Dermis microvascular lymphatic vessel endothelial cell (primary cell): ENCODE measurements at places on chromosomes 2 and 18. TPM values are rescaled to one million over a fixed set of nuclear protein-coding genes. Genes with fewer than 3 reads are reported as not detected.

DNA sequence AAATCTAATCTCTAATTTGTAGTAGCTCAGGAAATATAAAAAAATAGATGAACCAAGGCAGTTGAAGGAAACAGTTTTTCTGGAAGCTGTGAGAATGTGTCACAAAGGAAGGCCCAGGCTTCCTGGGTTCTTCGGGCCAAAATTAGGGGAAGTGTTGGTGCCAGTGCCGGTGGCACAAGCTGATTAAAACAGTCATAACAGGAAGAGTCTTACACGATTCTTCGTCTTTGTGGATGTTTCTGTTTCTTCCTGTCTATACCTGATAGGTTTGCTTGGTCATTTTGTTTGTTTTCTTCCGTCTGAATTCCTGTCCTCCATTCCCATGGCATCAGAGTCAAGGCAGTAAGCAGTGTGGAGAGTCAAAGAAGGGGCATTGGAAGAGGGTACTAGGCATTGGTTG lies 235.4 kb upstream of the RASGRP3 start:
- no peak for DNase-seq

DNA sequence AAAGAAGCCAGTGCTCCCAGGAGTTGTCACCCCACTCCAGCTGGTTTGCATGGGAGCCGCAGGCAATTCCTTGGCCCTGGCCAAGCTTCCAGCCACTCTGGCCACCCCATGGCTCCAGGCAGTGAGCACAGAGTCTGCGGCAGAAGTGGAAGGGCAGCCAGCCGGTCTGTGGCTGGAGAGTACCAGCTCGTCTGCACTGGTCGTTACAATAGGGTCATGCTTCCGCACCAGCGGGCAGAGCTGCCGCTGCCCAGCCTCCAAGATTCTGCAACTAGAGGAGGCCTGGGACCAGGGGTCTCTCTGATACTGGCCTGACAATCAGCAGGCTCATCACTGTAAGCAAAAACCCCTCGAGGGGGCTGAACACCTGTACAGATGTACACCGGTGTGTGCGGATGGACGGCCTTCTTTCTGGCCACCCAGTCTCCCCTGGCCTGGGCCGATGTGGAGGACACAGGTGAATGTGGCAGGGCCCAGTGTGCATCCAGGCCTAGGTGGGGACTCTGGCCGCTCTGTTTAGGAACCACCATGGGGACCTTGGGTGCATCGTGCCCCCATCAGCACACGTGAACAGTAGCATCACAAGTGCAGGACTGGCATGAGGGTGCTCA lies 51.9 kb upstream of the ODC1 start:
- DNase-seq = no peak

DNA sequence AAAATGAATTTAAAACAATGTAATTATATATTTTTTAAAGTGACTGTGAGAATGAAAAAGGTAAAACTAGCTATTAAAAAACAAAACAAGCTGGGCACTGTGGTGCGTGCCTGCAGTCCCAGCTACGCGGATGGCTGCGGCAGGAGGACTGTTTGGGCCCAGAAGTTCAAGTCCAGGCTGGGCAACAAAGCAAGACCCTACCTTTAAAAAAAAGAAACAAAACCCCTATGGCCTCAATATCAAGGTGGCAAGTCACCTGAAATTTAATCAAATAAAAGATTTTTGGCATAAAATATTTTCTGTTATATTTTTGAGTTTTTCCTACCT lies 46.9 kb upstream of the STRN start:
- no peak for DNase-seq

DNA sequence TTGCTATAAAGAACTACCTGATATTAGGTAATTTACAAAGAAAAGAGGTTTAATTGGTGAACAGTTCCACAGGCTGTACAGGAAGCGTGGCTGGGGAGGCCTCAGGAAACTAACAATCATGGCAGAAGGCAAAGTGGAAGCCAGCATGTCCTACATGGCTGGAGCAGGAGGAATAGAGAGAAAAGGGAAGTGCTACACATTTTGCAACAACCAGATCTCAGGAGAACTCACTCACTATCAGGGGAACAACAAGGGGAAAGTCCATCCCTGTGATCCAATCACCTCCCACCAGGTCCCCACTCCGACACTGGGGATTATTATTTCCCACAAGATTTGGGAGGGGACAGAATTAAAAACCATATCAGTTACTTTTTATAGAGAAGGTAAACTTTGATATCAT lies 273.5 kb upstream of the MMADHC start:
- no peak for DNase-seq

- DNase-seq = no peak
Measured at GRCh38 chr2:70084973-70085710, 2.1 kb upstream of the PCBP1 start.

DNA sequence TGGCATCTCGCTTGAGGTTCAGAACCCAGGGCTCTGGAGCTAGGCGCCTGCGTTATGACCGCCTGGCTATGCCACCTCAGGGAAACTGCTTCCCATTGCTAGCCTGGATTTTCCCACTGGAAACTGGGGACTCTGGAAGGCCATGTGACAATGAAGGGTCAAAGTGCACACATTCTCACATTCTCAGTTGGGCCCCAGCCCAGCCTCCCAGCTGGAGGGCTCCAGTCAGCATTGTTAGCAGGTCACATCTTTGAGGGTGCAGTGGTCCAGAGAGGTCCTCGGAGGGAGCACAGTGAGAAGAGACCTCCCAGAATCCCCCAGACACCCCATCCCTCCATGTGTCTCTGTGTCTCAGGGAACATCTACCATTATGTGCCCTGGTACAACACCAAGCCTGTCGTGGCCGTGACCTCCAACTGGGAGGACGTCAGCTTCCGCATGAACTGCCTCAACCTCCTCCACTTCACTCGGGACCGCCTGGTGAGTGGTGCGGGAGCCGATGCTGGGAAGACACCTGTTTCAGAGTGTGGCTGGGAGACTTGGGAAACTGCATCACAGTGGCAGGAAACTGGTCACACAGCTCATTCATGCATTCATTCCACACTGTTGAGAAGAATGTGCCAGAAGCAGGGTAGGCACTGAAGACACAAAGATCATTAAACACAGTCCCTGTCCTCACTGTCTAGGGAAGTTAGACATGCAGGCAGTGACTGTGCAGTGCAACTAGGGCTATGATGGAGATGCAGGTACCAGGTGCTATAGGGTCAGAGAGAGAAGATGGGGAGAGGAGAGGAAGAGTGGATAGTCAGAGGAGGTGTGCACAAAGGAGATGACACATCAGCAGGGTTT lies 41.6 kb downstream of the FER1L5 start:
- no peak for DNase-seq

DNA sequence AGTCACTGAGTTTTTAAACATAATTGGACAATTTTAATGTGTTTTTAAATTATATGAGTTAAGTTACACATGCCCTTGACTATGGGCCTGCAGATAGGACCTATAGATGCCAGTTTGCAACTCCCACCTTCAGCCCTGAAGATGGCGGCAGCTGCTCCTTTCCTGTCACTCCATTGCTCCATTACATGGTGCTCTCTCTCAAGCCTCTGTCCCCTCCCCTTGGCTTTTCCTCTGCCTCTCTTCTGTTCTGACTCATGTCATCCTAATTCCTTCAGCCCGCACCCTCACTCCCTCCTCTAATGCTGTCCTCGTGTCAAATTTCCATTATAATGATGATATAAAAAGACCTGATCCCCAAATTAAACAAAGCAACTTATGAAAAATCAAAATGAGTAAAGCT lies 133.7 kb upstream of the HNRNPA3 start:
- DNase-seq = no peak

- no peak for DNase-seq
Measured at GRCh38 chr2:25743132-25743830, 69.9 kb upstream of the DTNB start.

GRCh38 chr2:205629091-205629776 lies 53.1 kb upstream of the NRP2 start:
- DNase-seq = no peak

GRCh38 chr2:70646420-70646818 lies 92.8 kb upstream of the TGFA start:
- DNase-seq = no peak

GRCh38 chr2:47899915-47900816 lies 6.1 kb downstream of the FBXO11 start:
- no peak for DNase-seq

GRCh38 chr2:201733544-201733943 lies 35.1 kb upstream of the MPP4 start:
- DNase-seq = no peak

- no peak for DNase-seq
Measured at GRCh38 chr2:102013206-102014040, 21.7 kb downstream of the IL1R2 start.

GRCh38 chr18:5073026-5073944 lies 123.8 kb downstream of the AKAIN1 start:
- DNase-seq = peak; percentile 44

DNA sequence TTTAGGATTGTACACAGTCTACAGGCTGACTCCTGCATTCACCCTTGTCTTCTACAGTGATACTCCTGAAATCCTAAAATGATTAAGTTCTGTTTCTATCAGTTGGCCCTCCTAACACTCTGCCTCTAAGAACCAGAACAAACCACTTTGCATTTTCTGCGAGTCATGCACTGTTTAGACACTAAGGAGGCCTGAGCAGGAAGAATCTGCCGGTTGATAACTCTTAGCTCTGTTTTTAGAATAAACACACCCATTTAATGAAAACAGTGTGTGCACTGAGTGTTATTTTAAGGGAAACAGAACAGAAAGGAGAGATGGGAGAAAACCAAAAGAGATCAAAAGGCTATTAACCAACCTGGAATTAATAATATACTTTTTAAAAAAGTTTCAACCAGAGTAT lies 22.9 kb upstream of the SSB start:
- DNase-seq = no peak

DNA sequence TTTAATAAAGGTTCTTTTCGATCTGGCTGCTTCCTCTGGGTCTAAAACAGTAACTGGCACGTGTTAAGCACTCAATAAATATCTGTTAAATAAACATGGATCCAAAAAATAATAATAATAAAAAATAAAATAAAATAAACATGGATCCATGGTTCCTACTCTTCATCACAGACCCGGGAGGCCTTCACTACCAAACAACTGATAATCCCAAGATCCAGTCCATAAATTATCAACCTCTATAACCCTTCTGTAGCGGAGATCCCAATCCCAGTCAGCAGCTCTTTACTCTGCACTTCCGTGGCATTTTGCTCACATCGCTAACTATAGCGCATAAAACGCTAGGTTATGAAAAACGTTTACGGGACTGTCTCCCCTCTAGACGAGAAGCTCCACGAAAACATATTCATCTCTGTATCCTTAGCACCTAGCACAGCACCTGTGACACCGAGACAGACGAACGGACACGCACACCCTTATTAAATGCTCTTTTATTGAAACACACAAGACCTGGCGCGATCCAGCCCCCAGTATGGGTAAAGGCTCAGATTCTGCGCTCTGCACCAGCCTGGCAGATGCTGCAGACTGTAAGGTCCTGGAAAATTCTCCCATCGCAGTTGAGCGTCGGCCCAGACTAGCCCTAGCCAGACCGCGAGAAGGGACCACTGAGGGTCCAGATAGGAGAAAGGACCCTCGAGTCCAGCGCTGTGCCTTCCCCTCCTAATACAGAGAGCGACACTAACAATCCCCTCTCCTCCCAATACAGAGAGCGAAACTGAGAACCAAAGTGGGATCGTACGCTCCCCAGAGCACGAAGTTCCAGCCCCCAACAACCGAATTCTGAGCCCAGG lies 770 bp downstream of the NBAS start:
- no peak for DNase-seq

DNA sequence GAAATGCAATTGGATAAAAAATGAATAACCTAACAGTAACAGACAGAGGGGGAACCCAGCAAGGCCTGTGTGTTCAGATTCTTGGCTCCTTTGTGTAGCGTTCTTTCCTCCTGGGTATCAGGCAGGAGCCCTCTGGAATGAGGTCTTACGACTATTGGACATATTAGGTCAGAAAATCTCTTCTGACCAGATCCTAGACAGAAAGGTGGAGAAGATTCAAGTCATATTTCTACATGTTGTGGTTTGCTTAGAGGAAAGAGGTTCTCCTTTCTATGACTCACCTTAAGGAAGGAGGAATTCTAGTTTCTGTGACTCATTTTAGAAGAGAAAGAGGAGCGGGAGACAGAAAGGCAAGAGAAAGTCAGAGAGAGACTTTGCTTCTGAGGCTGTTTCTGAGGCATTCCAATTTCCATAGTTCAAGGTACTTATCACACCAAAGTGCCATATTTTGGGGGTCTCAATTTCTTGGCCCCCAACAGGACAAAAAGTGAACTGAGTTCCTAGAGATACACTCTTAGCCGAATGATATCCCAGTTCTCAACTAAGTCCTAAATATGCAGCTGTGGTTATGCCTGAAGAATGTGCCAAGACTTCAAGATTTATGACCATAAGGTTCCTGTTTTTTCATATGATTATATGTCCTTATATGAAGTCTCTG lies 618.6 kb downstream of the ZEB2 start:
- DNase-seq = no peak

DNA sequence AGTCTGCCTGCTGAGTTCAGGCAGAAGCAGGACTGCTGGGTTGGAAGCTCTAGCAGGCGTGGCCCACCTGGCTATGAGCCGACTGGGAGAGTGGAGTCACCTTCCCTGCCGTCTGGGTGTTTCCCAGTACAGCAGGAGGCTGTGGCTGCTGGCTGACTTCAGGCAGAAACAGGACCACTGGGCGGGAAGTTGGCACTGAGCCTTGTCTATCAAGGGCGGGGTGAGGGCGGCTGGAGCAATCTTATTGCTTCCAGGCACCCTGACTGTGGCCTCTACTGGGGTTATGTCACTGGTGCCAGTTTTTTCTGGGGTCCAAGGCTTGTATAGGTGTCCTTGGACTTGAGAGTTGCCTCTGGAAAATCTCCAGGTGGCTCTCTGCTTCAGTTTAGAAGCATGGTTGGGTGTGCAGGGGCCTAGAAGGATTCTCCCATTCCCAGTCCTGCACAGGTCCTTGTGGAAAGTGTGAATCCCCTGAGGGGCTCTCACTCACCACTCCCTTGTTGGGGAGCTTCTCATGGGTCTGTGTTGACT lies 30.5 kb downstream of the LTBP1 start:
- DNase-seq = peak; percentile 58

- no peak for DNase-seq
Measured at GRCh38 chr2:97857553-97857952, 138.2 kb downstream of the TMEM131 start.

DNA sequence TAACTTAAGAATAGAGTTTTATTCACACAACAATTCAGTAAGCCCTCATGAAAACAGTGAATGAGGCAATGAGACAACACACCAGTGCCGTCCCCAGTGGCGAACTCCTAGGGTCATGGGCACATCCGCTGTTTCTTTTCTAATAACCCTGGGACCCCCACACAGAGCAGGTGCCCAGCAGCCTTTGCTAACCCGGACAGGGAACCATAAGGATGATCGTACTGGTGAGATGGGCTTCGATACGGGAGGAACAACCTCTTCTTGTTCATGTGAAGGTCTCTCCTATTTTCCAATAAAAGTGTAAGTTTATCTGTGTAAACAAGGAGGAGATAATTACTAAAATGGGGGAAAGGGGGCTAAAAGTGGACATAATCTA lies 97.4 kb upstream of the MGAT4A start:
- DNase-seq = no peak

Gene MC4R
- total RNA-seq = not detected in 2 replicates

Gene LNPK
- 4.2 and 5.7 TPM in 2 replicates for total RNA-seq

Gene ITGB1BP1
- 32.5 and 32.9 TPM in 2 replicates for total RNA-seq

Gene DPP4
- 67.4 and 73.6 TPM in 2 replicates for total RNA-seq

Gene EFR3B
- 0.39 and 0.51 TPM in 2 replicates for total RNA-seq

Gene SAP130
- 2.4 and 4.4 TPM in 2 replicates for total RNA-seq

Gene CYP27A1
- total RNA-seq = 6.2 and 19.2 TPM in 2 replicates

Gene LAMA1
- 0.13 and 0.25 TPM in 2 replicates for total RNA-seq

Gene GRHL1
- total RNA-seq = 0.26 and 0.76 TPM in 2 replicates

Gene CTNNA2
- total RNA-seq = not detected in 2 replicates

Gene CYP27C1
- total RNA-seq = under 0.01 TPM in 1 of 2 replicates, not detected in the other

Gene IMP4
- 75.4 and 78.1 TPM in 2 replicates for total RNA-seq

Gene CROCC2
- total RNA-seq = not detected in 2 replicates

Gene CHST9
- not detected in 2 replicates for total RNA-seq

Gene DHRS9
- not detected in 2 replicates for total RNA-seq

Gene MAP3K19
- total RNA-seq = not detected in 2 replicates
